Hepatocyte (in vitro differentiated cells): ENCODE measurements at places on chromosomes 1 and 21.

- DNase-seq, result no peak
Measured at GRCh38 chr21:44912158-44912473, 8.6 kb downstream of the ITGB2 start.

DNA sequence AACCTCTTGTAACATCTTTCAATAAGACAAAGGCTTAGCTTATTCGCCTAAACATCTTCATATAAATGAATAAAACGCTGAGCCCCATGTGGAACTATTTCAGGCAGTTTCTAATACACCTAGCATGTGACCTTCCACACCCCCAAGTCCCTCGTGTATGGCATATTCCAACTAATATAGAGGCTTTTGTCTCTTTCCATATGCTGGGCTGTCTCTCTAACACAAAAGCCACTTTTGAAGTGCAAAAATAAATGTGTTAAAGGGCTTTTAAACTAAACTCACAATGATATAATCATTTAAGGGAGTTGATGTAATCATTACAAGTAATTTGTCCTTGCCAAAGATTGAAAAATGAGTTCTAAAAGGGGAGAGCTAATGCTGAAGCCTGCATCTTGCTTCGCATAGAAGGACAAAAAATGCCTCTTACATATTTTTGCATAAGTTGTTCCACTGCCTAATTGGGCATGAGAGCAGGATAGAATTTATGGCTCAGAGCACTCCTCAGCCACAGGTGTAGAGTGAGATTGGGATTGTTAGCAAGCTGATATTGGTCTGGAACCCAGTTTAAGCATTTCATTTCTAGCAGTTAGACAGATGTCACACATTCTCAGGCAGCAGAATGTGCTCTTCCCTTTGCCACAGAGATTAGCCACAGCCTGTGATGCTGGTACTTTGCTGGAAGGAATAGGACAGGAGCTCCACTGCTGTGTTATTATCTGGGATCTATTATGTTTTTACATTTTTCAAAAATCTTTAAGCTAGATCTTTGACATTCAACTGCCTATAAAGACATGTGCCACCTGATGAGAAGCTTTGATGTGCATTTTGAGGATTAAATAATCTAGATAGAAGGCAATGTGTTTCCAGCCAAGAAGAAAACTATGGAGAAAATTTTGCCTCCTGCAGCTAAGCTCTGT lies 1044.4 kb downstream of the ADGRL2 start:
- no peak for DNase-seq

DNA sequence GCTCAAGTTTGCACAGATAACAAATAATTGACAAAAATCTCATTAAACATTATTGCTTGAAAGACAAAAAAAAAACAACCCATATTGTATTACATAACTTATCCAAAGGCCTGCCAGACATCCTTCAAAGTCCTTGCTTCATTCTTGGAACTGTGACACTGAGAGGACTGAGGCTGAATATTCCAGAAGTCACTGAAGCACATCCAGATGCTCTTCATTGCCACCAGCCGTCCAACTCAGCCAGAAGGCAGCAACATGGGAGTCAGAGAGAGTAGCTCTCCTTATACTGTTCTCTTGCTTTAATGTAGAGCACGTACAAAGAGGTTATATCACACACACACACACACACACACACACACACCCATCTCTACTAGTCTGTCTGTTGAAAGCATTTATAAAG lies 755.0 kb downstream of the LTN1 start:
- no peak for DNase-seq

- DNase-seq, result no peak
Measured at GRCh38 chr1:115676498-115677181, 34.9 kb downstream of the VANGL1 start.

DNA sequence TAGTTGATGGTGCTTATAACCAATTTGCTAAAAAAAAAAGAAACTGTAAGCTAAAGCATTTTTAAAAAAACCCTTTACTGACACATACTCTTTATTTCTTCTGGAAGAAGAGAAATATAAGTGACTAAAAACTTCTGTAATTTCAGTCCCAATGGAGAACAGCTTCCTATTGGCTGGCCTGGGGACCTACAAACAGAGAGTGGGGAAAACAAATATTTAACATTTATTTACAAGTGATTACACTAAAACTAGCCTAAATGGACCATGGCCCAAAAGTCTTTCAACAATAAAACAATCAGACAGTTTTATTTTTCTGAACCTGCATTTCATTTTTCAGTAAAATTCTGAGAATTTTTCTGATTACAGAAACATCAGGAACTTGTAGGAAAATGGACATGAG lies 15.2 kb downstream of the TARBP1 start:
- DNase-seq, result no peak

GRCh38 chr1:150362721-150363425 lies 1.1 kb upstream of the RPRD2 start:
- DNase-seq, result no peak

DNA sequence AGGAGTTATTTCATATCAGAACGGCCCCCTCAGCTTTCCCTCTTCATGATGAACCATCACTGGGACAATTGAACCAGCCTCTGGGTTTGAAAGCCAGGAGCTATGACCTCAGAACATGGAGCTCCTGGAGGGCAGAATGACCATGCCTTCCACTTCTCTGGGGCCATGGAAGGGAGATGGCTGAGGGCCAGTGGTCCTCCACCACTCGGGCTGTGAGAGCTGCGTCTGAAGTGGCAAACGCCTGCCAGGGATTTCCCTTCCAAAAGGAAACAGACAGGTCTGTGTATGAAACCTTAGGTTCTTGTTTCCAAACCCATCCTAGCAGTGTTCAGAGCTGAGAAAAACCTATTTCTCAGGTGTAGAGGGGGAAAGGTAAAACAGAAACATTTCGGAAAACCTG lies 22.5 kb downstream of the PKP1 start:
- DNase-seq, result no peak

DNA sequence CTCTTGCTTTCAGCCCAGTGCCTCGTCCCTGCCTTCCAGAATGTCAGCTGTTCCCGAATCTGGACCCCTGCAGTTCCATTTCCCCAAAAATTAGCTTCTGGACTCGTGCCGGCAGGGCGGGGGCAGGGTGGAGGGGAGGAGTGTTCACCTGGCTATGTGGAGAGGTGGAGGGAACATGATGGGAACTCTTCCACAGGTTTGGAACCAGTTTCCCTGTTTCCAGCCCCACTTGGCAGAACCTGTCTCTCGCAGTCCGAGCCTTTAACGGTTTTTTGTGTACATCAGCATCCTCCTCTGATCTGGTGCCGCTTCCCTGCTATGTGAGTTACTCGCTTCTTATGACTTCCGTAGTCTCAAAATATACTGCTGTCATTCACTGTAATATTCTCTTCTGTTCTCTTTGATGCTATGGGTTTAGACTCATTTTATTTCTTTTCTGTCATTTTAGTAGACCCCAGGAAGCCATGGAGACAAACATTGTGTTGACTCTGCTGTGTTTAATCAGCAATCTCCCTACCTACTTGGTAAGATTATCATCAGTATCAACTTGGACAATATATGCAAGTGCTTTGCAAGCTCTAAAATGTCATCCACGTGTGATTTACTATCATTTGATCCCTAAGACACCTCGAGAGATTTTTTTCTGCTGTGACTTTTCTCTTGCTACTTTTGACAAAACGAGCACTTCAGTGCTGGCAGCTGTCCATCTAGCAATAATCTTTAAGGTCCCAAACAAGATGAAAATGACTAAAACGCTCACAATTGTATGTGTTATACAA lies 33.3 kb upstream of the HNRNPU start:
- no peak for DNase-seq
